Heart left ventricle (tissue), 16 donors: ENCODE measurements at places on chromosomes 5 and 9. TPM values are rescaled to one million over a fixed set of nuclear protein-coding genes. Genes with fewer than 3 reads are reported as not detected.

GRCh38 chr9:18245911-18246310 lies 228.0 kb upstream of the ADAMTSL1 start:
- no peak for DNase-seq

DNA sequence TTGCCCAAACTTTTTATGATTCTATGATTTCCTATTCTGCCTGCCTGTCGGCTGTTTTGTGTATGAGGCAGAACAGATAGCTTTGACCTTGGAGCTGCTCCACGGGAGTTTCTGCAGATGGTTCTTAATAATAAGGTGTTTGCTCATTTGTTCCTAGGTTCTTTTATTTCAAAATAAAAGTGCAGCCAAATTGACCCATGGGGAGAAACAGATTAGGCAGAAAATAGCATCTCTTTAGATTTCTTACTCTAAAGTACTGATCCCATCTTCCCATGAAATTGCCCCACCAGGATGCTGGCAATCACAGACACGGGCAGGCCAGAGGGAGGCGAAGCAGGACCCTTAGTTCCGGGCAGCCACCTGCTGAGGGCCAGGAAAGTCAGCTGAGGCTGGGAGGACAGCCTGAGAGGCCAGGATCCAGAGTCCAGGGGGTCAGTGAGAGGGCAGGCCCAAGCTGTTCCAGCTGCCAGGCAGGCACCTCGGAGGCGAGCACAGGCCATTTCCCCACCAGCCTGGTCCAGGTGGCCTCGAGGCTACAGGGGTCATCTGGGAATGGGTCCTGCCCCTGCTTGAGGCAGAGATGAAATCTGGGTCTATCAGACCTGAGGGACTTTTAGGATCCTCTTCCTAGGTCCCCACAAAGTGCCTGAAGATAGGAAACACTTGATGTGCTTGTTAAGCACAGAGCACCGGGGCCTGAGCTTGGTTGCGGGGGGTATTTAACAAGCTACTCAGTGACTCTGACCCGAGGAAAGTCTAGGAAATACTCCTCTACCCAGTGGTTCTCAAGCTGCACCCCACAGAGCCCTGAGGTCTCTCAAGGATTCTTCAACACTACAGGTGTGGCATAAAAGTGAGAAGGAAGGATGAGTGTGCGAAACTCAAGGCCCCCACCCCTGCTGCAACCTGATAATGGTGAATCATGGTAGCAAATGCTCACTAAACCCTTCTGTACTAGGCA lies 145.4 kb downstream of the CMYA5 start:
- no peak for DNase-seq

DNA sequence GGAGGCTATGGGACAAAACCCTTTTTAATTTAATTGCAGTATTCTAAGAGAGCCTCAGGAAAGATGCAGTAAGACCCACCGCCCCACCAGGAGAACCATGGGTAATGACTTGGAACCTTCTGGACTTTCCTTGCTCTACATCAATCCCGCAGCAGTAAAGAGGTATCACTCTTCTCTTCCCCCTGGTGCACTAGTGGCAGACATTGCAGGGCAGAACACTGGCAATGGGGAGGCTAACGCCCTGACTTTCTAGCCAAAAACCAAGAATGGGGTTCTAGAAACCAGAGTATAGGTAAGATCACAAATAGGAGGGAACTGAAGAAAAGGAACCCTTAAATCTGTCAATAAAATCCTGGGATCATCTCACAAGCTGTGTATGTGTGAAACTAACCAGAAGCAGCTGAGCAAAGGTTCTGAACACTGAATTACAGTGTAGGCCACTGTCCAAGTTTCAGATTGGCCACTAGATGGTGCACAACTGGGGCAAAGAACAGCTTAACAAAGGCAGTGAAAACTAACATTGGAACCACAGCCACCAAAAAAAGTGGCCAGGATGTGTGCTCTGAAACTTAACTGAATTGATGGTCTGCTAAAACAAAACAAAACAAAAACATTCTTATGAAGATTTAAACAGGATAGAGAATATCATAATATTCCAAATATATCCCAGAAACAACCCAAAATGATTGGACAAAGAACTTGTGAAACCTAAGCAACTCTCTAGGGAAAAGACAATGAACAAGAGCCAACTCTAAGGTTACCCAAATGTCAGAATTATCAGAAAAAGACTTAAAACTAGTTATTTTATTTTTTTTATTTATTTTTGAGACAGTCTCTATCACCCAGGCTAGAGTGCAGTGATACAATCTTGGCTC lies 6.6 kb upstream of the FAM151B start:
- DNase-seq, result no peak

- no peak for DNase-seq
Measured at GRCh38 chr5:167233507-167234220, 1057.8 kb upstream of the WWC1 start.

DNA sequence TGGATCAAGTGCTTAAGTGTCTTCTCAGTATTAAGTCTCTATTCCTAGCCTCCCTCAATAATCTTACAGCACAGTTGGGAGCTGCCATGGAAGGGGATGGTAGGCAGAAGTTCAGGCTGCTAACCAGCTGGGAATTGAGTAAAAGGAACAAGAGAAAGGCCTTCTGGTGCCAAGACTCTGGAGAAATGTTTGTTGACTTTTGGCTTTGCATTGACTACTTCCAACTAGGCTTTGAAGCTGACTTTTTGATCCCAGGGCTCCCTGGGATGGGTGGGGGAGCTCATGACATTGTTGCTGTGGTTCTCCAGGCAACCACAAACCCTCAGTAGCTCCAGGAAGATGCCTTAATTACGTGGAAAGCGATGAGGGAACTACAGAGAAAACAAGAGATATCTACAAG lies 85.2 kb upstream of the HTR4 start:
- DNase-seq, result no peak

- peak; percentile 34 for DNase-seq
Measured at GRCh38 chr9:33044677-33045282, 19.7 kb downstream of the DNAJA1 start.

DNA sequence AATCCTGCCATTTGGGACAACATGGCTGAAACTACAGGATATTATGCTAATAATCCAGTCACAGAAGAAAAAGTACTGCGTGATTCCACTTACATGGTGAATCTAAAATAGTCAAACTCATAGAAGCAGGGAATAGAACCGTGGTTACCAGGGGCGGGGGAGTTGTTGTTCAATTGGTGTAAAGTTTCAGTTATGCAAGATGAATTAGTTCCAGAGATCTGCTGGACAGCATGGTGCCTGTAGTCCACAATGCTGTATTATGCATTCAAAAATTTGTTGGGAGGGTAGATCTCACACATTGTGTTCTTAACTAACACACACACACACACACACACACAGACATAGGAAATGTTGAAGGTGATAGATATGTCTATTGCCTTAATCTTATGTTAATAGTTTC lies 480.5 kb downstream of the DMRT2 start:
- no peak for DNase-seq

DNA sequence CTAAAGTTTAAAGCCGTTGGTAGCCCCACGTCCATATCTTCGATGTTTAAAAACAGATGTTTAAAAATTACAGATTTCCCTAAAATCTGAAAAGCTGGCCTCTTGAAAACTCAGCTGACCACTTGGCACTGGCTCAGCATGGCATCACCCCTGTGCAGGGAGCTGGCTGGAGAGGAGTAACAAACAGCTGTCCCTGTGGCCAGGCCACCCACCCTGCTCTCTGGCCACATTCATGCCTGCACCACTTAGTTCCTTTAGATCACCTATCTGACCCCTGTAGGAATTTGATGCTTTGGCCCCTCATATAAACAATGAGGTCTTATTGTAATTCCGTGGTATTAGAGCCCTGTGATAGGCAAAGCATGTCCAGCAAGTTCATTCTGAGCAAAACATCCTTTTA lies 107.5 kb downstream of the FRMD3 start:
- no peak for DNase-seq

DNA sequence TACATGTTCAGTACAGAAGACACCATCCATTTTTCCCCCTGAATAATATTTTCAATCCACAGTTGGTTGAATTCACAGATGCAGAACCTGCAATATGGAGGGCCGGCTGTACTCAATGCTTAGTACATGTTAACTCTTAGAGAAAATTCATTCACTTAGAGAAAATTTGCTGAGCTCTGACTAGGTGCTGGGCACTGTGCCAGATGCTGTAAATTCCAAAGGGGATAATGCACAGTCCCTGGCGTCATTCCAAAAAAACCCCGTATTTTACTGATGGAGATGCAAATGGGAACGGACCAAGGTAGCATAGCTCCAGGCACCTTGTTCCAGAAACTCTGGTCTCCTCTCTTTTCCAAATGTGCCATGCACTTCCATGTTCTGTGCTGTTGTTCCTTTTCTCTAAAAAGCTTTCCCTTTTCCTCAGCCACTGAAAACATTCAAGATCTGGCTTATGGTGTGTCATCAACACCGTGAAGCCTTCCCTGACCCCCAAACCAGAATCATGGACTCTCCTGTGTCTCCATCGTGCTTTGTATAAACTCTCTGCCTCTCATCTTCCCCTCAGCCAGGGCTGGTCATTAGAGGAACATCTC lies 55.7 kb upstream of the COL15A1 start:
- DNase-seq, result no peak

GRCh38 chr5:172410662-172411483 lies 43.5 kb downstream of the SH3PXD2B start:
- DNase-seq, result no peak

- DNase-seq, result no peak
Measured at GRCh38 chr9:6843742-6844141, 86.0 kb downstream of the KDM4C start.

DNA sequence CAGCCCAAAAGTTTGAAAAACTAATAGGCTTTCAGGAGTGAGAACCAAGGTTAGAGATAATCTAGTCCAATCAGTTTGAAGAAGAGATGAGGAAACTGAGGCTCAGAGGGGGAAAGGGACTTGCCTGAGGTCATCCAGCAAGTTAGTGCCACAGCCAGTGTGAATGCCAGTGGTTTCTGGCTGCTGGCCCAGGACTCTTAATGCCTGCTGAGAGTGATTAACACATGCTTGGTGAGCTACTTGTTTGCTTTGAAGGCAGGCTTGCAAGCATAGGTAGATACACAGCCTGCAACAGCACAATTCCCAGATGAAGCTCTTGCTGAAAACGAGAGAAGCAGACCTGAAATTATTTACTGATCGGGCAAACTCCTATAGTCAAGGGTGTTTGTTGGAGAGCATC lies 591.6 kb upstream of the SGCD start:
- peak; percentile 64 for DNase-seq

GRCh38 chr5:68345171-68345570 lies 129.6 kb downstream of the PIK3R1 start:
- DNase-seq, result no peak

DNA sequence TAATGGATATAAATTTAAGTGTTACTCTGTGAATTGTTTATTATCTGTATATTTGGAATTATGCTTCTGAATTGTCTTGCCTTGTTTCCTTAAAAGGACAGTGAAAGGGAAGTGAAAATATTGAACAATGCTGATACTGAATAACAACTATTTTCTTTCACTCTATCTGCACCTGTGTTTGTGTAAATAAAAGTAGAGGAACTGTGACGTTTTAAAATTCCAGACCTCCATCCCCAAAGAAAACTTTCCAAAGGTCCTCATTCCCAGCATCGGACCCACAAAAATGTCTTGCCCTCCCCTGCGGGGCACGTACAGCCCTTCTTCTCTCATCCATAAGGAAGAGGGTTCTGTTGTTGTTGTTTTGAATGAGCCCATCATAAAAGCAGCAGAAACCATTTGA lies 100.0 kb downstream of the NLN start:
- no peak for DNase-seq

DNA sequence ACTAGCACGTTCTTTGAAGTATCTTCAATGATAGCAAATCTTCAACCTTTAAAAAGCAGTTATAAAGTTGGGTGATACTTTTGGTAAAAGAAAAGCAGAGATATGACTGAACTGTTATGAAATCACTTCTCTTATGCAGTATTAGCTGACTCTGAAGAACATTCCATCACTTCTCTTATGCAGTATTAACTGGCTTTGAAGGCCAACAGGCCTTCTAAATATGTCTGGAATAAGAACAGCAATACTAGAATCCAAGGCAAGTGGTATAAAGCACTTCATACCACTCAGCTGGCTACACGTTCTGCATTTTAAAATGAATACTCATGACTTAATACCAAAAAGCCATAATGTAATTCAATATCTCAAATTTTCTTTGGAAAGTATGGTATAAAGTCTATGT lies 17.3 kb downstream of the SKIC3 start:
- DNase-seq, result no peak

DNA sequence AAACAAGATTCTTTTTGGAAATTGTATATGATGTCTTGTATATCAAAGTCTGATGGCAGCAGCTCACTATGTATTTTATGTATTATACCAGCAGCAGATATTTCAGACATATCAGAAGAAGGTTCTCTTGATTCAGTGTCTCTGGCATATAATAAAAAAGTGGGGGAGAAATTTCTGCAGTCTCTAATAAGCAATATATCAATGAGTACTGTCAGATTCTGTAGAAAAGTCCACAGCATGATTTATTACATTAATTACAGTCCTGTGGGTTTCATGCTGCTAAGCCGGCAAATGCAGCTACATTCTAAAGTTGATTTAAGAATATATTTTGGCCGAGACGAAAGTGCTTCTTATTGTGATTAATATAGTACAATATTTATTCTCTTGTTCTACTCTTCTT lies 113.1 kb downstream of the KIAA1958 start:
- no peak for DNase-seq

DNA sequence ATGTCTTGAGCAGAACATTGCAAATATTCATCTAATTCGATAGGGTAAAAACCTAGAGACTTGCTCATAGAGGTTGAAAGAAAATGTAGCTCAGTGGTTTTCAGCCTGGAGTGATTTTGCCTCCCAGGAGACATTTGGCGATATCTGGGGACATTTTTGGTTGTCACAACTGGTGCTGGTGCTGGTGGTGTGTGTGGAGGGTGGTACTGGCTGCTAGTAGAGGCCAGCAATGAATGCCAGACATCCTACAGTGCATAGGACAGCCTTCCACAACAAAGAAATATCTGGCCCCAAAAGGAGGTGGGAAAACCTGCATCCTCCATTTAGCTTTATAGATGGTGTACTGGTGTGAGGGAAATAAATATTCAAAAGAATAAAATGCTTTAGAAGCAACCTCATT lies 2.1 kb upstream of the BASP1 start:
- no peak for DNase-seq

- DNase-seq, result no peak
Measured at GRCh38 chr5:137320056-137321045, 178.8 kb downstream of the SPOCK1 start.

DNA sequence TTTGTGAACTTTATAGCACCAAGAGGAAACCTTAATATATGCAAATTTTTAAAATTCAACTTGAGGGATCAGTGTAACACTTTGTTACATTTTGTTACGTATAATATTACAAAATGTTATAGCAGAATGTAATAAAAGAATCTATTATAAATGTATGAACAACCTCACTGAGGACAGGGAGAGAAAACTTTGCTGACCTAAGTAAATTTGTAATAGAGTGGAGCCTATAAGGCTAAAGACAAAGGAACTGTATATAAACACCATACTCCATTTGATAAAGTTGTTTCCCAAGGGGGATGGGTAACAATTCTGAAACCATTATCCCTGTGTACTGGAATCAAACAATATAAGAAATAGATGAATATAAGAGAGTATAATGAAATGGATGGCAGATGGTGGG lies 77.3 kb downstream of the ANGPTL2 start:
- no peak for DNase-seq

IL33 gene
- 6.6 TPM for total RNA-seq

ENDOG gene
- 63.7 TPM for total RNA-seq

PCDHGA6 gene
- 8.2 TPM for total RNA-seq

LRRC19 gene
- total RNA-seq, result not detected

TMEM8B gene
- total RNA-seq, result 10.8 TPM

NIM1K gene
- not detected for total RNA-seq

TNC gene
- 26.4 TPM for total RNA-seq

CYLC2 gene
- not detected for total RNA-seq

SPINK7 gene
- total RNA-seq, result not detected

HINT1 gene
- 162 TPM for total RNA-seq

SARDH gene
- total RNA-seq, result 1.2 TPM

GMCL2 gene
- total RNA-seq, result not detected

ERCC6L2 gene
- total RNA-seq, result 27.4 TPM
